ENCODE measurements at places on chromosomes 7 and 10. TPM values are rescaled to one million over a fixed set of nuclear protein-coding genes. Genes with fewer than 3 reads are reported as not detected.

Gene SLC13A1
- not detected for total RNA-seq

Gene HOXA6
- not detected for total RNA-seq

Gene HECW1
- 68.7 TPM for total RNA-seq

Gene RARRES2
- total RNA-seq, result 0.86 TPM

Gene KCND2
- 1.2 TPM for total RNA-seq

Gene ABCB1
- 0.78 TPM for total RNA-seq

Gene SEMA3E
- total RNA-seq, result 0.96 TPM

Gene LAMB1
- 326 TPM for total RNA-seq

Gene GSAP
- total RNA-seq, result 0.76 TPM

Gene ZNF503
- 5.6 TPM for total RNA-seq

Gene CPA1
- total RNA-seq, result not detected

Gene EXOSC1
- 27.1 TPM for total RNA-seq

Gene SKAP2
- total RNA-seq, result 12.1 TPM

Gene SSC4D
- total RNA-seq, result 6.1 TPM

Gene IDI1
- total RNA-seq, result 103 TPM

Gene OR13A1
- total RNA-seq, result 0.44 TPM

Gene GPRIN2
- total RNA-seq, result 3.0 TPM

Gene TUBB8
- 1.1 TPM for total RNA-seq

Gene EZH2
- 314 TPM for total RNA-seq
